ENCODE measurements at places on chromosomes 6 and 20.

DNA sequence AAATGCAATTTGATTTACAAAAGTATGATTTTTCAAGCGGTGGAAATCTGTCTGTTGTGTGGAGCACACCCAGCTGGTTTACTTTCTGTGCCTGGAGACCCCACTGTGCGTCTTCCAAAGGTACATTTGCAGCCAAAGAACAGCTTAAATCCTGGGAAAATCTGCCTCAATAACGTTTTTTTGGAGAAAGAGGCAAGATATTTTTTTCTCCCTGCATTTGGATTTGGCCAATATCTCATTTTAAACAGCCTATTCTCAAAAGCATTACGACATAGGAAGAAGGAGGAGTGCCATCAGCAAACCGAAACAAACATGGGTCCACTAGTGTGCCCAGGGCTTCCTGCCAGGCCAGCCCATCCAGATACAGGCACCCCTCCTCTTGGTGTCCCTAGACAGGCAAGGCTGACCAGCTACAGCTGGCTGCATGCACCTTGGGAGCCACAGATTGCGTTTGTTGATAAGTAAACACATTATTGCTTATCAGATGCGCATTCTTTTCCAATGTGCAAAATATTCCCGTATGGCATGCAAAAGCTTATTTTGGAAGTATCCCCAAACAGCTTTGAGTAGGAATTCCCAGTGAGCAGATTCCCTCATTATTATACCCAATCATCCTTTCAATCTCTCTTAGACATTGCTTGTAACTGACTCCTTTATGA lies 184.5 kb upstream of the MARCKS start:
- no peak for DNase-seq

DNA sequence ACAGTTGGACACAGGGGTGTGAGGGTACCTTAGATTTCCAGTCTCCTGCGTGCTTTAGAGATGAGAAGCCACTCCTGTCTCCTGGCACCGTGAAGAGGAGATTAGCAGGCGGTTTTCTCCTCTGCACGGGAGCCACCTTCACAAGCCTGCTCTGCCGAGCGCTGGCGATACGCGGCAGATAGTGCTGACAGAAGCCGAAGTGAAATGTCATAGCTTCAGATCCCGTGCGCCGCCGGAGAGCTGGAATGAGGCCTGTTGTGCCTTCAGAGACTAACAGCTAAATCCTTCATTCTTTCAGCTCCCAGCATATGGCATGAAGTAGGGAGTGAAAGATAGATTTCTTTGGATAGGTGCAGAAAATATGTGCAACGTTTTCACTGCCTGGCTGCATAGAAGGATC lies 371.0 kb downstream of the TAF4 start:
- no peak for DNase-seq

GRCh38 chr6:163162007-163162873 lies 252.3 kb upstream of the QKI start:
- no peak for DNase-seq

DNA sequence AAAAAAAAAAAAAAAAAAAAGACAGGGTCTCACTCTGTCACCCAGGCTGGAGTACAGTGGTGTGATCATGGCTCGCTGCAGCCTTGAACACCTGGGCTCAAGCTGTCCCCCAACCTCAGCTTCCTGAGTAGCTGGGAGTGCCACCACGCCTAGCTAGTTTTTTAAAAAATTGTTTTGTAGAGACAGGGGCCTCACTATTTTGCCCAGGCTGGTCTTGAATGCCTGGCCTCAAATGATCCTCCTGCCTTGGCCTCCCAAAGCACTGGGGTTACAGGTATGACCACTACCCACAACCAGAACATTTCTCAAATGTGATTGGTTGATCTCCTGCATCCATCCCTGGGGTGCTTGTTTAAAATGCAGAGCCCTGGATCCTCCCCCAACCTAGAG lies 5.6 kb upstream of the RBCK1 start:
- DNase-seq = no peak

- DNase-seq = no peak
These were observed 46.8 kb downstream of the CTCFL start for GRCh38 chr20:57478176-57478575.

GRCh38 chr6:160285541-160286105 lies 27.0 kb upstream of the SLC22A2 start:
- DNase-seq = no peak

DNA sequence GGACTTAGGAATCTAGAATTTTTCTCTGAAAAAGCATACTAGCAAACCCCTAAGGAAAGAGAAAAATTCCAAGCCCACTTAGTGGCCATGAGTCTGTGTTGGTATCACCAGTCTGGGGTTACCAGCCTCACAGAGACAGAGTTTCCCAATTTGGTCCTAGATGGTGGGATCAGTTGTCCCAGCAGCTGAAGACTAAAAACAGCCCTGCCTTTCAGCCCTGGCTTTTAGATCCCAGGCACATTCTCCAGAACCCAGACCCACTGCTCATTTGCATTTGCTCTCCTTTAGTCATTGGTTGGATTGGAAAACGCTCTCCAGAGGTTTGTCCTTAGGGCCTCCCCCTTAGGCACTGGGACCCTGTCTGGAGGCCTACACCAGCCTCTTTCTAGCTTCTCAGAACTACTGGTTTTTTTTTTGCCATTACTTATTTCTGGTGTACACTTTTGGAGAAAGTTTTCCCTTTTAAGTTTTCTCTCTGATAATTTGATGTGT lies 39.1 kb upstream of the FOXO3 start:
- no peak for DNase-seq

DNA sequence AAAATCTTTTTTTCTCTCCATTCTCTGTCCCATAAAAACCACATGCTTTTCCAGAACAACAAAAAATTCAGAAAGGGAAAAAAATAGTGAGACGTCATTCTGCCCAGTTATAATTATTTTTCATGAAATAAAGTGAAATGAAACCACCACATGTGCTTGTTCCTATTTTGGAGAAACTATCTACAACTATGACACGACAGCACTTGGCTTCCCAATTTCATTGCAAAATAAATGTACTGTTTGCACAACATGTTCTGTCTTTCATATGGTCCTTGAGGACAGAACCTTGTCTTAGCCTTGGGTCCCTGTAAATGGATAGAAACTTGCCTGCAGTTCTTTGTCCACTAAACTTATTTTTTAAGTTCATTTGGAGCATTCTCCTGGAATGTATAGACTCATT lies 5.6 kb upstream of the MAN1A1 start:
- DNase-seq = no peak

- DNase-seq = no peak
These were observed 19.8 kb downstream of the DACT2 start for GRCh38 chr6:168299541-168300511.

- no peak for DNase-seq
These were observed 506.8 kb upstream of the CITED2 start for GRCh38 chr6:139881236-139881635.

- DNase-seq = peak; percentile 73
These were observed 12.1 kb upstream of the PDYN start for GRCh38 chr20:2005831-2006426.

DNA sequence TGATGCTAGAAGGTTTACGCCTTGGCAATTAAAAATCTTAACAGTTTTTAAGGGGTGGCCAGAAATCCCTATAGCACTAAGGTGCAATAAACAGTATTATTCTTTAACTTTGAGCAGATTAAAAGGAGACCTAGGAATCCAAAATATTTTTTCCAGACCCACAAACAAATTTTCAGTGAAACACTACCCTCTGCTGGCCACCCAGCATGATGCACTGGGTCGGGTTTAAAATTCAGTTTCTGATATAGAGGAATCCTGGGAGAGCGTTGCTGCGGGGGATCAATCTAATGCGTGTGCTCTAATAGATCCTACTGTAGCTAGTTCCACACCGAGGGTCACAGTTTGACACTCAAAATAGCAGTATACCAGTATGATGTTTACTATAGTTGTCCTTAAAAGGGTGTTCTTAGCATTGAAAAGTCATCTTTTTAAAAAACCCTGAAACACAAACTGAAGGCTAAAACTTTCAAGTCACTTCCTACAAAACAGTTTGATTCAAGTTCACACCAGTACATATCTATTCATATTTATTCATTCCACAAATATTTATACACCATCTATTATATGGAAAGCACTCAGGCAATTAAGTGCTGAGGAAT lies 10.2 kb downstream of the UBE3D start:
- DNase-seq = peak; percentile 65

- peak; percentile 91 for DNase-seq
These were observed 98.6 kb upstream of the MRPS10 start for GRCh38 chr6:42315991-42316970.

DNA sequence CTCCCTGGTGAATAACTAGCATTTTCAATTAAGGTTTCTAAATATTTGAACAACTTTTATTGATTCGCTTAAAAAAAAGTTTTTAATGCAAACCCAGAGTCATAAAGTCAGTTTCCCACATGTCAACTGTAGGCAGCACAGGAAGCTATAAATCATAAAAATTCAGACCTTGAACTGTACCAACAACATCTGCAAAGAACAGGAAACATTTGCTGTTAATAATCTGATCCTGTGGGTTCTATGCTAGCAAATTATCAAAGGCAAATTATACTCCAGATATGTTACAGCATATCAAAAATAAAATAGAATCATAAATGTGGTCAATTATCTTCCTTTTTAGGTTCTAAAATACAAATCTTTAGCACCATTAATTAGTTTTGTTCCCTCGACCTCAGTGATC lies 16.6 kb upstream of the MAP7 start:
- no peak for DNase-seq

DNA sequence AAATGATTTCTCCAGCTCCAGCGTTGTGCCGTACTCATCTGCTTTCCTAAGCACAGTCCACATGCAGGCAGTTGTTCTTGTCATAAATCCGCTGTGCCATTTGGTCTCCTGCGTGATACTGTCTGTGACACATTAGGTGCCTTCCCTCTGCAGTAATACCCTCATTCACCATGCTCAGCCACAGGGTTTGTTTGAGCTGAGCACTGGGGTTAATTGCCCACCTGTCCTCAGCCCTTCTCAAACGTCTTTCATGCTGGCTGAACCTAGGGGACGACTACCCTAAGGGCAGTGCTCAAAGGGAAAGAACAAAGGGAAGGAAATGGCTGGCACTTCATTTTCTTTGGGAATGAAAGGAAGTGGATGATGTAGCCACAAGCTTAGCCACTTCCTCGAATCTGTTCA lies 64.2 kb upstream of the MYLIP start:
- DNase-seq = no peak

GRCh38 chr20:11072982-11073381 lies 399.2 kb upstream of the JAG1 start:
- no peak for DNase-seq

GRCh38 chr20:19129306-19129705 lies 83.1 kb upstream of the SLC24A3 start:
- no peak for DNase-seq

DNA sequence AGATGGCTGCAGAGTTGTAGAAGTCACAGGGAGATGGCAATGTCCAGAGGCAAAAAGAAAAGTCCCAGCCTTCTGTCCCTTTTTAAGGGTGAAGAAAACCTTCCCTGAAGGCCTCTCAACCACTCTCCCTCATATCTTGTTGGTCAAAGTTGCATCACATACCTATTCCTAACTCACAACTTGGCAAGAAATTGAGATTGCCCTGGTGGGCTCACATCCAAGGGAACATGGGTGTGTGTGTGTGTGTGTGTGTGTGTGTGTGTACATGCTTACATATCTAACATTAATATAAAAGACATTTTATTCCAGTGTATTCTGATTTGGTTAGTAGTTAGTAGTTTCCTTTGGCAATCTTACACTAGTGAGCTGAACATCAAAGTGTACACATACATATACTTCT lies 144.3 kb upstream of the SALL4 start:
- DNase-seq = no peak

DNA sequence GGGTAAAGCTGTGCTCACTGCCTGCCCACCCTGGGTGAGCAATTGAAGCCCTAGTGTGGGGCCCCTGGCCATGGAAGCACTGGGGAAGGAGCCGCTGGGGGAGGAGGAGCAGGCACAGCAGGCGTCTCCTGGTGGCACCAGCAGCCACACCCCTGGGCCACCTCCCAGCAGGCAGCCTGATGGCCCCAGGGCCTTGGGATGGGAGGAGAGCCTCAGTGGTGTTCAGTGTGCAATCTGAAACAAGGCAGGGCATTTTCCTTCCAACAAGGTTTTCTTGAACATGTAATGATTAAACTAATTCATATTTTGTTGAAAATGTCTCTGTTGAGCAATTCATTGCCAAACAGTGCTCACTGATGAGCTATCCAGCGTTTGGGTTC lies 151.0 kb downstream of the ZDHHC14 start:
- peak; percentile 29 for DNase-seq

DNA sequence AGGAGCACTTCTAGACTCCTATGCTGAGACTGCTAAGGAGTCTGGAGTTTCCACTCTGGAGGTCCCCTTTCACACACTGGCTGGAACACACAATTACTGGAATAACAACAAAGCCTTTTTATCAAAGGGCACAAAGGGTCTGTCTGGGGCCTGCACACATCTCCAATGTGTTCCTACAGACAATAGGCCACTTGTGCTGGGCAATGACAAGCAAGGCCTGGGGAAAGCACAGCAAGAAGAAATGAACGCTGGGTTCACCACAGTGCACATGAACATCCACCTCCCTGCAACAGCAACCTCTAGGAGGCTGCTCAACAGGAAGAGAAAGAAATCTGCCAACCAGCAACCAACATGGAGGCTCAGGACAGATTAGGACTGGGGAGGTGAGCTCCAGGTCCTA lies 43.9 kb downstream of the TRPC4AP start:
- no peak for DNase-seq

GRCh38 chr6:41278699-41279405 lies 7.6 kb downstream of the TREM1 start:
- peak; percentile 83 for DNase-seq

- DNase-seq = no peak
These were observed 39.0 kb downstream of the B4GALT5 start for GRCh38 chr20:49674383-49675352.

DNA sequence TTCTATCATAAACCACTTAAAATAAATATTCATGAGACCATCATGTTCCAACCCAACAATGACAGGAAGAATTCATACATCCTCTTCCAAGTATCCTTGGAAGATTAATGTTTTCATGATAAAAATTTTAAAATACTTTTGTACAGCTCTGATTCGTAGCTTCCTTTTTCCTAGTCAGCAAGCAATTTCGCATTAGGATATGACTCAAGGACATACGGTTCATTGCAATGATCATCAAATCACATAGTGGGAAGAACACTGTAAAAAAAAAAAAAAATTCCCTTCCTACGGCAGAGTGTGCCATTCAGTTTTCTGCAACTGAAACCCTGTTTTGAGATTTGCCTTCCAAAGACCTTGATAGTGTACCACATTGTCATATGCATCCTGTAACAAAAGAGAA lies 35.3 kb upstream of the GFOD1 start:
- no peak for DNase-seq

Measured in Calu3 (cell line).